Glutamatergic neuron (in vitro differentiated cells): ENCODE measurements at places on chromosomes 7 and 10. TPM values are rescaled to one million over a fixed set of nuclear protein-coding genes. Genes with fewer than 3 reads are reported as not detected.

DNA sequence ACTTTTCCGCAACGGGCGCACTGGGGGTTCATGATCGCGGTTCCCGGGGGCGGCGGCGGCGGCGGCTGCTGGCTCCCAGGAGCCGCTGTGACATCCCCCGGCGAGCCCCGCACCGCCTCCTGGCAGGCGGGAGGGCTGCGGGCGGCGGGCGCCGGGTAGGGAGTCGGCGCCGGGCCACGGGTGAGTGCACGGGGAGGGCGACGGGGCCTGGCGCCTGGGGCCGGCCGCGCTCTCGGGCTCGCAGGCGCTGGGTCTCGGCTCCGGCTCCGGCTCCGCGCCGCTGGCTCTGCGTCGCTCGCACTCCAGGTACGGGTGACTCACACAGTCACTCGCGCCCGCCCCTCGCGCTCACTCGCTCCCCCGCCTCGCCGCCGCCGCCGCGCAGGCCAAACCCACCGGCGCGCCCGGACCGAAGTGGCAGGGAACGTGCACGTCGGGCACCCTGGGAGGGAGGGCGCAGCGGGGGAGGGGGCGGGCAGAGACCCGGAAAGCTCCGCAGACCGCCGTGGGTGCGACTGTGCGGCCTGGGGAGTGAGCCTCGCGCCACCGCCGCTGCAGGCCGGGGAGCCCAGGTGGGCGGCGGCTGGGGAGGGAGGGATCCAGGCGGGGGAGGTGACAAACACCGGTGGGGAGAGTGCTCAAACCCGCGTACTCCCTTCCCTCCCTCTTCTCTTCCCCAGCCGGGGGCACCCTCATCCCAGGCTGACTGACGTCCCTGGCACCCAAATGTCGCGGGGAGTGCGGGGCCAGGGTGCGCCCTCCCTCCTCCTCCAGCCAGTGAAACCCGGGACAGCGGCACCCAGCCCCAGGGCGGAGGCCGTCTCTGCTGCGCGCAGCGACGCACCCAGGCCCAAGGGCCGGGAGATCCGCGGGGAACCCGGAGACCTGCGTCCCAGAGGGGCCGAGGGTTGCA lies 276.9 kb upstream of the NEBL start:
- DNase-seq = peak; percentile 57

The FAM180A gene
- not detected for total RNA-seq

DNA sequence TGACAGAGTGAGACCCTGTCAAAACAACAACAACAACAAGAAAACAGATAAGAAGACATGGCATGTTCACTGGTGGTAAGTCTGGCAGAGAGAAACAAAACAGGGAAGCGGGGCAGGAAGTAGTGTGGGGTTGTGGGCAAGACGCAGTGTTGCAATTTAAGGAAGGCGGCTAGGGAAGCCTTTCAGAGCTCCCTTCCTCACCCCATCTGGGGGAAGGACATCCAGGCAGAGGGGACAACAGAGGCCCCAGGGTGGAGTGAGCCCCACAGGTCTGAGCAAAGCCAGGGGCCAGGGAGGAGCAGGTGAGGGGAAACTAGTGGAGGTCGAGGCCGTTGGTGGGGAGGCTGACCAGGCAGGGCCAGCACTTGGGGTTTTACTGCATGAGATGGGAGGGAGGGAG lies 16.8 kb downstream of the LAT2 start:
- DNase-seq = no peak

DNA sequence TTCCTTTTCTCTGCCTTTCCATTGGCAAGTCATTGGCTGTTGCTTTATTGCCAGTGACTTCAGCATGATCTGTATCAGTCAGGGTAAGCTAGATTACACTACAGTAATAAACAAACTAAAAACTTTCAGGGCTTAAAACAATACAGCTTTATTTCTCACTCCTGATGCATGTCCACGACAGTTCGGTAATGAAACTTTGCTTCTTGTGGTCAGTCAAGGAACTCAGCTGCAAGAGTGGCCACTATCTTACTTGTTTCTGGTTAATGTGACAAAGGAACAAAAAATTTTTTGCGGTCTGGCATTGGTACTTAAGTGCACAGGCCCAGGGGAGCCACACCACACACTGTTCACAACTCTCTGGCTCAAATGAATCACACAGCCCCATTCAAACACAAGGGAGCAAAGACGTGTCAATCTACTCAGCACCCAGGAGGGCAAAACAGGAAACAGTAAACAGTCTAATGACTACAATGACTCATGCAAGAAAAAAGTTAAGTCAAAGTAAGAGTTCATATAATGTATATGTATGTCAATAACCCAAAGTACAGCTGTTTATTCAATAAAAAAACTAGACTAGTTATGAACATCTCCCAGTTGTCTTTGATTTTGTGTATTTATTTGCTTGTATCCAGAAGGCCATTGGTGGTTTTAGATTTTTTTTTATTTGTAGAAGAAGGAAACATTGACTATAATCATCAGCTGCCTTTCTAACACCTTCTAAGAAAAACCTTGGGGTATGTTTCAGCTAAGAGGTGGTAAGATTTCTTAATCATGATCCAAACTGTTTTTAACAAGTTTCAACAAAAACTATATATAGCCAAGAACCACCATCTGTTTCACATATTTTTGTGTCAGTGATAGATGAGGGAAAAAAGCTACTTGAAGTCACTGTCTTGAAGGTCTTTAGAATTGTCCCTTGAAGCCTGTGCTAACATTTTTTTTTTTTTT lies 134.4 kb upstream of the FAM3C start:
- DNase-seq = no peak

The OGDHL gene
- total RNA-seq = 2.5 TPM

DNA sequence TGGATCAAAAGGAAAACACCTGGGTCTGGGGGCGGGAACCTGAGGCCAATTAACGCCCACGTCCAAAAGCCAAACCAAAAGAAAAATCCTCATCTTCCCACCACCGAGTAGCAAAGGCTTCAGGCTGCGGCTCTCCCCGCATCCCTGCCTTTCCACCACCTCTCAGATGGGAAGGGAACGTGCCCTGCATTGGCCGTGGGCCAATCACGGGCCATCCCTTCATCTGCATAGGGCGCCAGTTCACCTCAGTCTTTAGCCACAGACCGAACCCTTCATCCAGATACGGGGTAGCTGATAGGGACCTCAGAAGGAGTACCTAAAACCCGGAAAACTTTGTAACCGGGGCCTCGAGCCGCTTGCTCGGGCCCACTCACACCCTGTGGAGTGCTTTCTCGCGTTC lies 626 bp downstream of the PRPF18 start:
- DNase-seq = peak; percentile 22

The SLC13A1 gene
- total RNA-seq = not detected

DNA sequence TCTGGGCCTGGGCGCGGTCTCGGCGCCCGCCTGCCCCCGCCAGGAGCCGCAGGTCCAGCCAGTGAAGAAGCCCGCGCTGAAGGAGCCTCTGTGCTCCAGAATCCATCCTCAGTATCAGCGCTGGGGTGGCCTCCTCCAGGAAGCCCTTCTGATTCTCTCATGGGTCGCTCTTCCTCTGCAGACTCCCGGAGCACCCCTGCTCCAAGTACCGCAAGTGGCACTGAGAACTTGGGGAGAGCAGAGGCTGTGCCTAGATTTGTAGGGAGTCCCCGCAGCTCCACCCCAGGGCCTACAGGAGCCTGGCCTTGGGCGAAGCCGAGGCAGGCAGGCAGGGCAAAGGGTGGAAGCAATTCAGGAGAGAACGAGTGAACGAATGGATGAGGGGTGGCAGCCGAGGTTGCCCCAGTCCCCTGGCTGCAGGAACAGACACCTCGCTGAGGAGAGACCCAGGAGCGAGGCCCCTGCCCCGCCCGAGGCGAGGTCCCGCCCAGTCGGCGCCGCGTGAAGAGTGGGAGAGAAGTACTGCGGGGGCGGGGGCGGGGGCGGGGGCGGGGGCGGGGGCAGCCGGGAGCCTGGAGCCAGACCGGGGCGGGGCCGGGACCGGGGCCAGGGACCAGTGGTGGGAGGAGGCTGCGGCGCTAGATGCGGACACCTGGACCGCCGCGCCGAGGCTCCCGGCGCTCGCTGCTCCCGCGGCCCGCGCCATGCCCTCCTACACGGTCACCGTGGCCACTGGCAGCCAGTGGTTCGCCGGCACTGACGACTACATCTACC lies at the start of gene ALOX5:
ALOX5 (plus strand) TSS at position 641 of the 774 bp plus-strand sequence; CDS start at position 705, 64 bp downstream.
- peak; percentile 55 for DNase-seq

DNA sequence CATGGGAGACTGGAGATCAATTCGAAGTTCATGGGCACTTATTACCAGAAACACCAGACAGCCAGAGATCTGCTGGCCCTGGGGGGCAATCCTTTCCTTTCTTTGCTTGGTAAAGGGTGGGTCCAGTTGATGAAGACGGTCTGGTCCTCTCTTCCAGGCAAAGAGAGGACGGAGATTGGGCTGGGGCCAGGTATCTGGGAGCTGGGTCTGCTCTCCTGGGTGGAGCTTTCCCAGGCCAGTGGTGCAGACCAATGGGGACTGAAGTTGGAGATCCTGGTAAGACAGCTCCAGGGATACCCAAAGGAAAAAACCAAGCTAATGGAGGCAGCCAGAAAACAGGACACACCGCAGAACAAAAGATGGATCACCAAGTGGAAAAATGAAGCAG lies 18.3 kb downstream of the NOD1 start:
- DNase-seq = no peak

GRCh38 chr10:15712883-15713282 lies 6.8 kb downstream of the ITGA8 start:
- DNase-seq = no peak

The FHIP2A gene
- 31.7 TPM for total RNA-seq
